ENCODE measurements at places on chromosomes 5 and 9.

DNA sequence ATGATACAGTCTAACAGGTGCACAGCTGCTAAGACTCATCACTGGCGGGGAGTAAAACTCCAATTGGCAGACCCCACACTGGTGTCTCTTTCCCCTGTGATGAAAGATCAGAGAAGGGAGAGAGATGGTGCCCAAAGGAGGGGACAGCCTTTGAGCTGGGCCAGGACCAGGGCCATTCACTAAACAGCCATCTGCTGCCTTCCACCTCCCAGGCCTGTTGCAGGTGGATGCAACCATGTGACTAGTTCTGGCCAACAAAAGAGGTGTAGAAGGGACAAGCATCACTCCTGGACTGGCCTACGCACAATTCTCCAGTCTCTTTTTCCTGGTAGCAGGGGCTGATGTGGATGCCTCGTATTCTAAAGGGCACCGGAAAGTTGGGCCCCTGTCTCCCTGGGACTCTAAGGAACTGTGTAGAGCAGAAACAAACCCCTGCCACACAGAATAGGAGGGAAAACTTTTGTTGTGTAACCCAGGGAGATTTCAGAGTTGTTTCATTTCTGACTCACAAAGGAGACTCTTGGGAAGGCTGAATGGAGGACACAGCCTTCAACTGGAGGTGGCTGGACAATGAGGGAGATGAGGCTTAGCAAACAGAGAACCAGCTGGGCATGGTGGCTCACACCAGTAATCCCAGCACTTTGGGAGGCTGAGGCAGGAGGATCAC is 26.9 kb downstream of the TNIP1 start:
- DNase-seq: no peak

GRCh38 chr5:78243091-78243490 is 51.4 kb downstream of the AP3B1 start:
- DNase-seq: no peak

DNA sequence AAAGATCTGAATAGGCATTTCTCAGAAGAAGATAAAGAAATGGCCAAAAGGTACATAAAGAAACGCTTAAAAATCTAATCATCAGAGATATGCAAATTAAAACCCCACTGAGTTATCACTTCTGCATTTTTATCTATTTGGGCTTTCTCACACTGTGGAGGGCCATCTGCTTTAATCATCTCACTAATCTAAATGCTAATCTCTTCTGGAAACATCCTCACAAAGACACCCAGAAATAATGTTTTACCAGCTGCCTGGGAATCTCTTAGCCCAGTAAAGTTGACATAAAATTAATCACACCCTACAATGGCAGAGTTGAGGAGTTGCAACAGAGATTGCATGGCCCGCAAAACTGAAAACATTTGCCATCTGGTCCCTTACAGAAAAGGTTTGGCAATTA is 407.9 kb upstream of the CYLC2 start:
- DNase-seq: no peak

- DNase-seq: no peak
Observed at GRCh38 chr9:19938990-19939733, 150.3 kb upstream of the SLC24A2 start.

DNA sequence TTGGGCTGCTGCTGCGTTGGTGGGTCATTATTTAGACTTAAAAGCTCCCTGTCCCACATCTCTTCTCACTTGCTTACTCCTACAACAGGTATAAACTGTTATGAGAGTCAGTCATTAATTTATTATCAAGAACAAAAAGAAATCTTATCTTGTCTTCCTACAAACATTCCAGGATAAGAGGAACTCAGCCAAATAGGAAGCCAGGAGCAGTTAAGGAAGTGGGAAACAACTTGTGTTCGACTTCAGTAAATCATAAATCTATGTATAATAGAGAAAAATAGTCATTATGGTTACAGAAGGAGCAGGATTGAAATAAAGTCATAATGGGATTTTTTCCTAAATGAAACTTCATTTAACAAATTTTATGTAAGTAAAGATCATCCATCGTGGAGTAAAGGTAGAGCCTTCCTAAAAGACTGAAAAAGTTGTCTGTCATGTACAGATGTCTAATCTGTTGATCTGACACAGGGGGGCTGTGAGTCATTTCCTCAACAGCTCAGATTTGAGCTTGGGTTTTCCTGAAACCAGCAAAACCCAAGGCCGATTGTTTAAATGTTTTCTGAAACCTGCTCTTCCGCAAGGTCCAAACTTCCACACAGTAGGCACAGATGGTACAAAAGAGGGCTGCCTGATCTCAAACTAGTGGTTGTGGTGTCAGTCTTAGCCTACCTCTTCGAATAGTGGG is 25.3 kb upstream of the LRRTM2 start:
- DNase-seq: peak; percentile 40

GRCh38 chr5:32740651-32741050 is 29.5 kb downstream of the NPR3 start:
- DNase-seq: no peak

DNA sequence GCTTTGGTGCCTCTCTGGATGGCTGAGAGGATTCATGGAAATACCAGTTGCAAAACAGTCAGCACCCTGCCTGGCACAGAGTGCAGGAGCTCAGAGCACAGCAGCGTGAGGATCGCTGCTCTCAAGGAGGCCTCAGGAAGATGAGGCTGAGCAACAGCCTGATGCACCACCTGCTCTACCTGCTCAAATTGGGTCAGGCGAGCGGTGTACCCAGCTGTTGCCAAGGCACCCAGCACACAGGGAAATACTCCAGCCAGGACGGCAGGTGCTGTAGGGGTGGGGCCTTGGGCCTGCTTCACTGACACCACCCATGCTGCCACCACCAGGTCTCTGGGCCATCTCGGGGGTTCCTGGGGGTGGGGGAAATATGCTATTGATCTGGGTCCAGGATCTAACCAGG is 4.3 kb downstream of the EEIG1 start:
- peak; percentile 27 for DNase-seq

GRCh38 chr9:113446323-113446740 is 17.2 kb upstream of the RGS3 start:
- DNase-seq: peak; percentile 27

DNA sequence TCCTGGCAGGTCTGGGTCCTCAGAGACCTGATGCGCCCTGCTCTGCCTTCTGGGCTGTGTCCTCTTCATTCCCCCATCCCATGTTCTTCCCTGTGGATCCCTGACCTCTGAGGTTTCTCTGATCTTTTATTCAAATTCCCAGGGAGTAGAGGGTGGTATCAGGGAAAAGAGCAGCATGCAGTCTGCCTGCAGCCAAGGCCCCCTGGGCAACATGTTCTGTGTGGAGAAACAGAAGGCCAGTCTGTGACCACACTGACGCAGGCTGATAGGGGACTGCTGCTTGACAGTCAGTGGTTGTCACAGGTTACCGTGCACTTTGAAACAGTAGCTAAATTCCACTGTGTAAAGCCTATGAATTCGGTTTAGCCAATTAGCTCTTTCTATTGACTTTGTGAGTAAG is 156.6 kb upstream of the IRX2 start:
- no peak for DNase-seq

- no peak for DNase-seq
Observed at GRCh38 chr5:178428341-178429155, 161.6 kb downstream of the COL23A1 start.

DNA sequence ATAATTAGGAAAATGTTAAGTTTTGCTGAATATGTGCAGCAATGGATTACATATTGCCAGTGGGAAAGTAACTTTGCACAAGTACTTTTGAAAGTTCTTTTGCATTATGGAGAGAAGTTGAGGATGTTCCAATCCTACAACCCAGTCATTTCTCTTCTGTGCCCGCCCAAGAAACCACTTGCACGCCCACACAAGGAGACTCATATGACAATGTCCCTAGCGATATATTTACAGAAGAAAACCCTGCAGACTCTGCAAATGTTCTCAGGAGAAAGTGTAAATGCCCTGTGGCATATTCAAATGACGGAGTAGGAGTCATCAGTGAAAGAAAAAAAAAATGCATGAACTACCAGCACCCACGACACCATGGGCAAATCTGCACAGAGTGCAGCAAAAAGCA is 356.5 kb downstream of the CTNND2 start:
- no peak for DNase-seq

- no peak for DNase-seq
Observed at GRCh38 chr5:73030995-73031394, 75.2 kb downstream of the FCHO2 start.

- no peak for DNase-seq
Observed at GRCh38 chr9:105148328-105149006, 96.0 kb upstream of the SLC44A1 start.

GRCh38 chr9:35907711-35908503 is 1.4 kb upstream of the SPAAR start:
- no peak for DNase-seq

GRCh38 chr5:140205216-140205615 is 30.2 kb downstream of the CYSTM1 start:
- no peak for DNase-seq

- DNase-seq: no peak
Observed at GRCh38 chr5:37071487-37071886, 177.7 kb downstream of the CPLANE1 start.

GRCh38 chr9:121226175-121226574 is 24.5 kb upstream of the RAB14 start:
- DNase-seq: no peak

- no peak for DNase-seq
Observed at GRCh38 chr9:114174557-114174875, 19.2 kb downstream of the COL27A1 start.

GRCh38 chr9:98438666-98439065 is 183.2 kb upstream of the TBC1D2 start:
- no peak for DNase-seq

DNA sequence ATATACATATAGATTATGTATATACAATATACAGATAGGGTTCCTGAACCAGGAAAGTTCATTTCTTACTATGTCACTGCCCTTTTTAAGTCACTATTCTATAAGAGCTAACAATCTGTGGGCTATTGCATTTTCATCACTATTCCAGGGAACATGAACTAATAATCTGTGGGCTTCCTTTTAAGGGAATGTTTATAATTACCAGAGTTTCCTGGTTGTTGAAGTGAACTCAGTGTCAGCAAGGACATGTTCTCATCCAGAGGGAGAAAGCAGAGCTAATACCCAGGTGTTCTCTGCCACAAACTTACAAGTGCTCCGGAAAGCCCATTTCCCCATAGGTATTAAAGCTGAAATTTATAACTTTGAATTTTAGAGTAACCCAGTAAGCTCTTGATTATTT is 69.6 kb downstream of the CWC27 start:
- no peak for DNase-seq

- no peak for DNase-seq
Observed at GRCh38 chr5:33883482-33883881, 8.3 kb downstream of the ADAMTS12 start.
